ENCODE measurements at places on chromosomes 12 and 14.

DNA sequence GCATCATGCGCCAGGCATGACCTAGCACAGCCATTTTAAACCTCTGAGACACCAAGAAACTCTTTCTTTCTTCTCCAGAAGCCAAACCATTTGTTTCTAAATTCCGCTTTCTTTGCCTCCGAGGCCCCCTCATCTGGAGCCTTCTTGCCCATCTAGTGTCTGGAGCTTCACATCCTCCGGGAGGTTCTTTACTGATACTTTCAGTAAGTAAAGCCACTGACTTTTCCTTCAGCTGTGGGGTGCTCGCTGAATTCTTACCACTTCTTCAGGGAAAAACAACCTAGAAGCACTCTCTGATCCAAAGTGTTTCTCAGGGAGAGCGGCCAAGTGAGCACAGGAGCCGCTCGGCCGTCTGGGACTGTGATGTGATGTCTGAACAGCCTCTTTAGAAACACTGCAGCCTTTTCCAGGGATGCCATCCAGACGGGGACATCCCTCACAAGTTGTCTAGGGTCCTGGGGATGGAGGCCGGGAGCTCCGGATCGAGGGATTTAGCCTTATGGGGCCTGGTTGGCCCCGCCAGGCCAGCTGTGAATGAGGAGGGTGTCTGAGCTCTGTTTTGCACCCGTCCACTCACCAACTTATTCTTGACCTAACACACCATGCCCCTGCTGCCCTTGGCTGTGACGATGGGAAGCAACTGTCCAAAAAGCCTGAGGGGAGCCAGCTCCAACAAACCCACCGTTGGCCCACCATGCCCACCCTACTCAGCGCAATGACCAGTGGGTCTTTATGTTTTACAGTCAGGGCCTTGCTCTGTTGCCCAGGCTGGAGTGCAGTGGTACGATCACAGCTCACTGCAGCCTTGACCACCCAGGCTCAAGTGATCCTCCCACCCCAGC lies 160.6 kb downstream of the ZFP36L1 start:
- DNase-seq = no peak

- no peak for DNase-seq
Measured at GRCh38 chr14:90767899-90768298, 48.3 kb downstream of the TTC7B start.

DNA sequence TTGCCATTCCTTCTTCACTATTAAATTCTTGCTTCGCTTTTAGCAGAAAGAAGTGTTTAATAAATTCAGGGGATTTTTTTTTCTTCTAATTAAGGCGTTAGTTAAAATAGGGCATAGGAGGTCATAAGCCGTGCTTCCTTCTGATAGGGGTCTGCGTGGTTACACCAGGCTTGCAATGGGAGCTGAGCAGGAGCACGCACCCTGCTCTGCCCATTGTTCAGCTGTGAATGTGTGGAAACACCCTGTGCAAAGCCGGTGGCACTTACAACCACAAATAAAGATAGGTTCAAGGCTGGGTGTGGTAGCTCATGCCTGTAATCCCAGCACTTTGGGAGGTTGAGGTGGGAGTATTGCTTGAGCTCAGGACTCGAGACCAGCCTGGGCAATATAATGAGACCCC lies 162.1 kb downstream of the PRKCH start:
- DNase-seq = no peak

DNA sequence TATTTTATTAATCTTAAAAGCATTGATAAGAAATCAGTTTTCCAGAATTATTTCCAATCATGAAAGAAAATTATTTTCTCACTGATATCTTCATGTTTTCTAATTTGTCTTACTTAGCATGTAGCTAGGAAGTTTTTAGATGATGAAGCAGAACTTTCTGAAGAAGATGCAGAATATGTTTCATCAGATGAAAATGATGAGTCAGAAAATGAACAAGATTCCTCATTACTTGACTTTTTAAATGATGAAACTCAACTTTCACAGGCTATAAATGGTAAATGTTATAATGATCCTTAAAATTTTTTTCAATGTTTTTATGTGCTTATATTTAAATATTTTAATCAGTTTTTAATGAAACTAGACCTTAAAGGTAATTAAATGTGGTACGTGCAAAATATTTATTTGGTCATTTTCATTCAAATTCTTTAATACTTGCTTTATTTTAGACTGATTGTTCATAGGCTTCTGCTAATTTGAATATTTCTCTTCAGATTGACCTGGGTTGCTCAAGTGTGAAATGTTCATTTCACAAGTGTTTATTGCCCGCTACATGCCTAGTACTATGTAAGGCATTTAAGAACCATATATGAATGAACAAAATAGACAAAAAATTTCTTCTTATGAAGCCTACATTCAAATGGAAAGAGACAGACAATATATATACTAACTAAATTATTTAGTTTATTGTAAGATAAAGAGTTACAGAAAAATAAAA lies 49.5 kb downstream of the FANCM start:
- DNase-seq = no peak

GRCh38 chr14:45227566-45227965 lies 25.4 kb downstream of the MIS18BP1 start:
- no peak for DNase-seq

- DNase-seq = peak; percentile 75
Measured at GRCh38 chr14:50064993-50065392, 51.4 kb downstream of the VCPKMT start.

- DNase-seq = no peak
Measured at GRCh38 chr14:105076296-105076804, 11.1 kb upstream of the GPR132 start.

DNA sequence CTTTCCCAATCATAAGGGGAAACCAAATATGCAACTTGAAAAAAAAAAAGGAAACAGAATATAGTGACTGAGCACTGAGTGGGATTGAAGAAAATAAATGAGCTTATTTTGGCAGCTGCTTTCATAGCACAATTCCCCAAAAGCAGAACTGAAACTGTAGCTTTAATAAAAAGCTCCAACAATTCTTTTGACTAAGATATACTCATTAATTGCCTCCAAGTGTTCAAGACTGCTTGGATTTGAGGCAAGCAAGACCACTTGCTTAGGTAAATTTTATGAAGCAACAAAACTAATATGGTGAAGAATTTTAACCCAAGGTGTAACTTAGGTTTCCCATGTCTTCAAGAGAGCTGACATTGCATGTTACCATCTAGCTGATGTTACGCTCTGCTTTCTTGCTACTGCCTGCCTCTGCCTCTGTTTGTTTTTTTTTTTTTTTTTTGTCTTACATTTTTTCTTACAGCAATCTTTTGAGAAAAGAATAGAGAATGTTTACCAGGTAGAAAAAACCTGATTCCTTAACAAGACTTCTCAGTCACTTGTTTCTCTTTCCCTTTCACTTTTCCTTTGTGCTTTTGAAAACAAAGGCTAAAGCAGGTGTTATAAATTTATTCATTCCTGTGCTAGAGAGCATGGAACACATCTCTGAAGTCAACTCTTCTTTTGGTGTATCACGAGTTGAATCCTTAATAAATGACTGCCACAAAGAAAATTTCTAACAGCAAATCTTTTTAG lies 134.4 kb downstream of the BCAT1 start:
- no peak for DNase-seq

- DNase-seq = no peak
Measured at GRCh38 chr12:127881371-127882140, 385.4 kb upstream of the TMEM132C start.

DNA sequence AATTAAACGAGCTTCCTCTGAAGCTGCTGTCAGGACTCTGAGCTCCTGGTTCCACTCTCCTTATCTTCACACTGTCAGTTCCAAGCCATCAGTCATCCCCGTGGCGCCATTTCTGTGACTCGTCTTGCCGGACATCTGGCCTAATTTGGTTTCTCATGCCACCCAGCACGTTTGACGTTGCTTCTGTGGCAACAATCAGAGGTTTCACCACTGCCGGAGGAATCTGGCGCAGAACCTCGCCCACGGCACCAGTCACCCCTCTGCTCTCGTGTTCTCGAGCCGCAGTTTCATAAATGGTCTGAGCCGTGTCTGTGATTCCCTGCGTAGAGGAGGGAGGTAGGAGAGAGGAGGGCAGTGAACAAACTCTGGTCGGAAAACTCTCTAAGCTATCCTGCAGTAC lies 29.7 kb downstream of the BDKRB1 start:
- DNase-seq = no peak

- DNase-seq = no peak
Measured at GRCh38 chr12:130970908-130971233, 17.2 kb downstream of the ADGRD1 start.

DNA sequence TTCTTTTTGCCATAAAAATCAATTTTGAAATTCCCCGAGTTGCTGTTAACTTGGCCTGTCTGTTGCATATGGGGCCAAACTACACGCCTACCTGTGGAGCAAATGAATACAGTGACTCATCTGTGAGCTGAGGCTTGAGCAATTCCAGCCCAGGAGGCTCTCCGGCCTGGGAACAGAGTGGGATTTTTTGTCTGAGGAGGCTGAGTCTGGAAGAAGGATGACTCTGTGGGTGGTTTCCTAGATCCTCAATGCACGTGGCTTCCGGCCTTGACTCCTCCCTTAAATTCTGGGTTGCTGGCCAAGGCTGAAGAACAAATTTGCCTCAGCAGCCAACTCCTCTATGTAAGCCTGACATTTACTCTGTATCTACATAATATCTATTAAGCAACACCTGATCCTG lies 124.1 kb downstream of the SSPN start:
- no peak for DNase-seq

GRCh38 chr12:38258411-38258810 lies 58.2 kb upstream of the ALG10B start:
- no peak for DNase-seq

DNA sequence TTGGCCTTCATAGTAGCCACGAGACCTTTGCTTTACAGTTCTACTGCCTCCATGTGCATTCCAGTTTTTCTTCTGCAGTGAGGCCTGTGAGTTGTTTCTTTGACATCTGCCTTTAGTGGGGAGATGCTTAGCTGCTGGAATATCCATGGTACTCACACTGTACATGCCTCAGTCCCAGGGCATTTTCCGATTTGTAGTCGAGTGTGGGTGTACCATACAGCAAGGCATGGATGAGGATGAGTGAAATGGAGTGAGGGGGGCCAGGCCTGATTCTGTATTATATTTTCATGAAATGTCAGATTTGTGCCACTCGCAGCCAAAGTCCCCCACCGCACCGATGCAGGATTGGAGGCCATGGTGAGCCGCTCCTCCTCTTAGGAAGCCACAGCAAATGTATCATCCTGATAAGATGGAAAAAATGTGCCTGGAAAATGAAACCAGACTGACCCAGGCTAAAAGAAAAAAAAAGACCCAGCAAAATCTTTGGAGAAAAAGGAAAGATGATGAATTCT lies 173.0 kb downstream of the ADGRD1 start:
- no peak for DNase-seq

DNA sequence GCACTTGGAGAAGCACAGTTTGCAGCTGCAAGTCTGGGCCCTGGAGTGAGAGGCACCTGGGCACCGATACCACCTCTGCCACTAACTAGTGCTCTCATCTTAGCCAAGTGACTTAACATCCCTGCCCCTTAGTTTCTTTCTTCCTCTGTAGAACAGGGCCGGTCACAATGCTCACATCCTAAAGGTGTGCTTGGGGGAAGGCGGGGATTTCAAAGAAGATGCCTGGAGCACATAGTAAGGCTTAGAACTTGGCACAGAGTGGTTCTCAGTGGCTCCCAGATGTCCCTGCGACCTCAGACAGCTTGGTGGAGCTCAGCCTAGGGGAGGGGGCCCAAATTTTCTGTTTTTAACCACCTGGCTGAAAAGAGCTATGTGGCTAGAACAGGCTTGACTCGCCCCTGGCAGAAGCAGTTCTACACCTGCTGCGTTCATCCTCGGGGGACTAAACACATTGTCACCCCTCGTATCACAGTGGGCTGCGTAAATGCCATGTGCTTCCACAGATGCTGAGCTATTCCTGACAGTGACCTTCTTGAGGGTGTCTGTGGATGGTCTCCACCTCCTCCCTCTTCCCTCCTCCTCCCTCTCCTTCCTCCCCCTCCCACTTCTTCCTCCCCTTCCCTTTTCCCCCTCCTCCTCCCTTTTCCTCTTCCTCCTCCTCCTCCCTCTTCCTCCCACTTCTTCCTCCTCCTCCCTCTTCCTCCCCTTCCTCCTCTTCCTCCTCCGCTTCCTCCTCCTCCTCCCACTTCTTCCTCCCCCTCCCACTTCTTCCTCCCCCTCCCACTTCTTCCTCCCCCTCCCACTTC lies 112.1 kb downstream of the PHETA1 start:
- no peak for DNase-seq

- DNase-seq = no peak
Measured at GRCh38 chr14:60396718-60397343, 89.0 kb downstream of the C14orf39 start.

DNA sequence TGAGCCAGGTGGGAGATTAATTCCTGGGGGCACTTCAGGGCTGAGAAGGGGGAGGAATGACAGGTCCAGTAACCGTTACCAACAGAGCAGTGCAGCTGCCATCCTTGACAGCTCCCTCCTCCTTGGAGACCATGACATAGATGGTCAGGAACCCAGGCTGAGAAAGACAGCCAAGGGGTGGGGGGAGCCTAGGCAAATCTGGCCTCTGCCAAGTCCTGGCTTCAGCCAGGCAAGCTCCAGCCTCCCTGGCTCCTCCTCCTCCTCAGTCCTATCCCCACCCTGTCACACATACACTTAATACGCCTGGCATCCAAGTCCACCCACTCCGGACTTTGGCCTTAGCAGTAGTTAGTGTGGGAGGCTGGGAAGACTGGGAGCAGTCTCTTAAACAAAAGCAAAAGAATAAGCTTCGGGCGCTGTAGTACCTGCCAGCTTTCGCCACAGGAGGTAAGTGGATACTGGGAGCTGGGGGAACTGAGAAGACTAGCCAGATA lies at the start of gene RDH5:
RDH5 (plus strand) TSS at position 323 of the 494 bp plus-strand sequence. CDS start 792 bp downstream, outside the sequence.
- DNase-seq = no peak

- no peak for DNase-seq
Measured at GRCh38 chr14:95518045-95518751, 1.7 kb upstream of the SYNE3 start.

DNA sequence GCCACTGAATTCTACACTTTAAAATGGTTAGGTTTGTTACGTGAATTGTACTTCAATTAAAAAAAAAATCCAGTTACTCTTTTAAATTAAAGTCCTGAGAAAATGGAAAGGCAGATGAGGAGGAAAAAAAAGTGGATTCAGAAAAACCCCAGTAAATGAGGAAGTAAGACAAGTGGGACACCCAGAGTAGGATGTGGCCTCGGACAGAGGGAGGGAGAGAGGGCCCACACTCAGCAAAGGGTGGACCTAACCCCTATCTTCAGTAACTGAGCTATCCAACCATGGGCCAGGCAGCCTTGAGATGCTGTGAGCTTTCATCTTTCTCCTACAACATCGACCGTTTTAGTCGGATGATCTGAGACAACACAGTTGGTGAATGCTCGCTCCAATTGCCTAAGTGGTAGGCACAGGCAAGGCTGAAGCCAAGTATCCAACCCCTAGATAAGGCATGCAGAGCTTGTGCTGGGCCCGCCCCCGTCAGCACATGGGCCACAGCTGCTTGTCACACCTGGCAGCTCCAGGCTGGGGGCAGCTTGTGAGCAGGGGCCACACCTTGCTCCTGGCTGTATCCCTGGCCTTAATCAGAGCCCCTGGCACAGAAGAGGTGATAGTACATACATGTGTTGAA lies 142.1 kb downstream of the TTC7B start:
- DNase-seq = no peak
